PC-9 (cell line): ENCODE measurements at places on chromosomes 7 and 10. TPM values are rescaled to one million over a fixed set of nuclear protein-coding genes. Genes with fewer than 3 reads are reported as not detected.

- DNase-seq, result no peak
These were observed 918.6 kb upstream of the AUTS2 start for GRCh38 chr7:68679459-68680234.

GRCh38 chr10:110919349-110919931 lies at the start of gene SHOC2:
TSS of gene SHOC2 (plus strand) at chr10:110919604. CDS start at chr10:110964359, 44,755 bp downstream.
- DNase-seq, result peak; percentile 46

DNA sequence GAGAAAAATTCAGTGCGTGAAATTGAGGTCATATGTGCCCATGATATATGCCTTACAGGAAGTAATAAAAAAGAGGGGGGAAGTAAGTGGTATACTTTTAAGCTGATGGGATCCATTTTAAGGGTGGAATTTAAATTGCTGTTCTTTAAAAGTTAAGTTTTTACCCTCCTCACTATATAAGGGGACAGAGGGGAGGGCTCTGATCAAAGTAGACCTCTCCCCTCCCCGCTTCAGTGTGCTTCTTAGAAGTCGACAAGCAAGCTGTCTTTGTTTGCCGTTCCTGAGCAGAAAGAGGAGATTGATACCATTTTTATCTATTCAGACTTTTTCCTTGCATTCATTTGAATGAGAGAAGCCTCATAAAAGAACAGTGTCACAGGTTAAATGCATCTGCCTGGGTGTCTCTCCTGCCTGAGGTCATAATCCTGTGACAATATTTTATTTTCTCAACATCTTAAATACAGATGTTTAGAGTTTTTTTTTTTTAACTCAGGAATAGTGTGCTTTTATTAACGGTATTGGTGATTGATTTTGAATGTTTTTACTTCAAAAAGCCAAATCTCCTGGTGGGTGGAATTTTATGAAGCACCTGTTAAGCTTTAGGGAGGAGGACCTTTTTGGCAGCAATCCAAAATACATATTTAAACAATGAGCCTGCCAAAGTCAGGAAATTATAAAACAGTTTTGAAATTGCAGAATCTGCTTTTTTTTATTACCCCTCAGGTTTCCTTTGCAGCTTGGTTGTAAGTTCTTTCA lies 141.7 kb downstream of the KAT6B start:
- DNase-seq, result peak; percentile 58

DNA sequence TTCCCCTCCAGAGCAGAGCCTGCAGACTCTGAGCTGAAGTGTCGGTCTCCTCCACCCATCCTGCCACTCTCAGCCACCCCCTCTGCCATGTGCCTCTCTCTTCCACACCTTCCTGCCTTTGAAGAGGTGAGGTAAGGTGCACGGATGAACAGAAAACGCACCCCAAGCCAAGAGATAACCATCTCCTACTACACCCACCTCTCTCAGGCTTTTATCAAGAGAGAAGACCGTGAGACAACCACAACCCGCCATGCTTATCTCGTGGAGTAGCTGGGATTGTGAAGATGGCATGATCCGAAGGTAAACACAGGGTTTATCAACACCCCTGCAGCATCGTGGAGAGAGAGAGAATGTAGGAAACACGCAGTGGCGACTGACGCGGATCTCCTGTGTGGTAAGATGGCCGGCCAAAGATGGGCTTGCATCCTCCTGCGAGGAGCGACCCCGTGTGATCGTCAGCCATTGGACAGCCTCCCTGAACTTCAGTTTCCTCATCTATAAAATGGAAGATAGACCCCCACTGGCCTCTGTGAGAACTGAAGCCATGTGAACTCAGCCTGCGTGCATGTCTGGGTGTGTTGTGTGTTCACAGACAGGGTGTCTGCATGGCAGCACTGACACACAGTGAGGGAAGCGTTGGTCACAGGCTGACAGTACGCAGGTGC lies 219.0 kb downstream of the DIP2C start:
- DNase-seq, result no peak

DNA sequence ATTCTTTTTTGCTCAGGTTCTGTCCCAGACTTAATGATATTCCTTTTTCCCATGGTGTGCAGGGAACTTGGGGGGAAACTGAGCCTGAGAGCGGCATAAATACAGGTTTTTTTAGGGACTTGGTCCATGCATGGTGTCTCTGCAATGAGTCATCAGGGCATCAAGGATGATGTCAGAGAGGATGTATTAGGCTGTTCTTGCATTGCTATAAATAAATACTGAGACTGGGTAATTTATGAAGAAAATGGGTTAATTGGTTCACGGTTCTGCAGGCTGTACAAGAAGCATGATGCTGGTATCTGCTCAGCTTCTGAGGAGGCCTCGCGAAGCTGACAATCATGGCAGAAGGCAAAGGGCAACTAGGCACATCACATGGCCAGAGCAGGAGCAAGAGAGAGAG lies 185.4 kb downstream of the RAB11FIP2 start:
- DNase-seq, result no peak

DNA sequence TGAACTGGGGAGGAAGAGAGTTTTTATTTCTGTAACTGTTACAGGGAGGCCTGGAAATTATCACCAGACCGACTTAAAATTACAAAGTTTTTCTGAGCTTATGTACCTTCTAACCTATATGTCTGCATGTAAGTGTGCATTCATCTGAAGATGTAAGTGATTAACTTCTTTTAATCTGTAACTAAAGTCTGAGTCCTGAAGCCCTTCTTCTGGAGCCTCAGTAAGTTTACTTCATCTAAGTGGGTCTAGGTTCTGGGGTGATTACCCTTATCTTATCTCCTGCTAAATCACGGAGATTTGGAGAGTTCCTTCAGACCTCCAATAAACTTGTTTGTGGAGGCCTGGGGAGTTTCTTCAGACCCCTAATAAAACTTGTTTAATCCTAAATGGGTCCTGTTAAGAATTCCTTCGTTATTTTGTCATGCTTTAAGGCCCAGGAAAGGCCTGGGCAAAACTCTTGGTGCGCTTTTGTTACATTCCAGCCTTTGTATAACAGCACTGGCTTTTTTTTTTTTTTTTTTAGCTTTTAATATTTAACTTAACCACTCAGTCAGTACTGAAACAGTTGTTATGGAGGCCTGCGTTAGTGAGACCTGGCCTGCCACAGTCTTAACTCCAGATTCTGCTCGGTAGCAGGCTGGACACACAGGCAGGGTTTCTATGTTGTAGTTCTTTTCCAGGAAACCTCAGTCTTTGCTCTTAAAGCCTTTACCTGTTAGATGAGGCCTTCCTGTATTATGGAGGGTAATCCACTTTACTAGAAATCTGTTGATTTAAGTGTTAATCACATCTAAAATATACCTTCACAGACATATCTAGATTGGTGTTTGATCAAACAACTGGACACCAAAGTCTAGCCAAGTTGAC lies 33.0 kb downstream of the TPST1 start:
- DNase-seq, result no peak

DNA sequence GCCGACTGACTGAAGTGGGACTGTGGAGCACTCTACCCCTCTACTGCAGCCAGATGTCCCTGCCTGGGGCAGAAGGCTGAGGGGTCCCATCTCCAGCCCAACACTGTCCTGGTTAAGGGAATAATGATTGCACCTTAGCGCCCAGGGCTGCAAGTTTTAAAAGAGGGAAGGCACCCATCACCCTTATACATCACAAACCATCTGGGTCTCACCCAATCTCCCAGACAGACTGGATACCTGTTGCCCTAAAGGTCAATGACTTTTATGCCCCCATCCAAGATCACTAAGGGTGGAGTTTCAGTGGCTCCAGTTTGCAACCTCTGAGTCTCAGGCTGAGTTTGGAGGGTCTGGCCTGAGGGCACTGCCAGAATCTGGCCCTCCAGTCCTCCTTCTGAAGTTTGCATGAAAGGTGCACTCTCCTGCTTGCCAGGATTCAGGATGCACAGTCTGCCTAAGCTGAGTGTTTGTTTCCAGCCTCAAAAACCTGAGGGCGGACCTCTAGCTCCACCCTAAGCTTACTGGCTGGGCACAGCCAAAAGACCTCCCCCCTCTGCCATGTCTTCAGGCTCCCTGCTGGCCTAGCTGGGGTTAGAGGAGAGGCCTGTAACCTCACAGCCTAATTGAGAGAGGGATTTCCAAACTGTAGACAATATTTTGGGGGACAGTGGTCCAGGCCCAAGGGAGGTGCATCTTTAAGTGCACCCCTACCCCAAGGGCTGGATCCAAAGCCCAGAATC lies 2.5 kb upstream of the EMX2 start:
- DNase-seq, result no peak

GRCh38 chr7:30038196-30038980 lies 10.2 kb downstream of the PLEKHA8 start:
- DNase-seq, result no peak

Gene GSDME
- 11.5 and 15.1 TPM in 2 replicates for total RNA-seq

Gene HABP2
- not detected in 2 replicates for total RNA-seq

Gene INA
- total RNA-seq, result 20.4 and 20.9 TPM in 2 replicates
